ENCODE measurements at places on chromosomes 2 and 18.
A peak's percentile ranks its signal among the peaks of the same experiment; 100 is the strongest.

DNA sequence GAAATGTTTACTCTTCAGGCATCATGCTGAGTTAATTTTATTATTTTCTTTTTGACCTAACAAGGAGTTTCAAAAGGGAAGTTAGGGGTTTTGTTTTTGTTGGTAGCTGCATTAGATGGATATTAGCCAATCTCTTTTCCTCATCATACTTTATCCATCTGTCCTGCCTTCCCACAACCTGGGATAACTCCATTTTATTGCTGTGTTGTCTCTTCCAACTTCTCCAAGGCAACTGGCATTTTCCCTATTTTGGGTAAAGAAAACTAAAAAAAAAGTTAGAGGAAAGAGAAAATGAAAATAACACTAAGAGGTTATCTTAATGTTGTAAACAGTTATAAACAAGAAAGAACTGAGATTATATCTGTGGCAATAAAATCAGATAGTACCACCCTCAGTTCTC lies 147.0 kb downstream of the PID1 start:
- no peak for DNase-seq

- DNase-seq, result no peak
Observed at GRCh38 chr2:15043336-15044058, 411.0 kb downstream of the LRATD1 start.

DNA sequence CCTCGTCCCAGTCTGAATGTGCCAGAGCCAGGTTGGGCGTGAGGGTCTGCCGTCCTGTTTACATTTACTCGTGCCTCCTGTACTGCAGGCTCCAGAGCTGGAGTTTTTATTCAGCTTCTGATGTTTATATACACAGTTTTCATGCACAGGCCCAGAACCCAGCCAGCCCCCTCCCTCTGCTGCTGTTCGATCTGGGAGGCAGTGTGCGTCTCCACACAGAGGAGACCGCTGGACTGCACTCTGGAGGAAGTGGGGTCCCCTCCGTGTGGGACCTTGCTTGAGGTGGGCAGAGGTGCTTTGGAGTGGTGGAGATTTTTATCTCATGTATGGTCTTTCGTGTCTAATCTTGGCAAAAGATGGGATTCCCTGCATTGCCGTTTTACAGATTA lies 90.6 kb downstream of the GLI2 start:
- DNase-seq, result no peak

DNA sequence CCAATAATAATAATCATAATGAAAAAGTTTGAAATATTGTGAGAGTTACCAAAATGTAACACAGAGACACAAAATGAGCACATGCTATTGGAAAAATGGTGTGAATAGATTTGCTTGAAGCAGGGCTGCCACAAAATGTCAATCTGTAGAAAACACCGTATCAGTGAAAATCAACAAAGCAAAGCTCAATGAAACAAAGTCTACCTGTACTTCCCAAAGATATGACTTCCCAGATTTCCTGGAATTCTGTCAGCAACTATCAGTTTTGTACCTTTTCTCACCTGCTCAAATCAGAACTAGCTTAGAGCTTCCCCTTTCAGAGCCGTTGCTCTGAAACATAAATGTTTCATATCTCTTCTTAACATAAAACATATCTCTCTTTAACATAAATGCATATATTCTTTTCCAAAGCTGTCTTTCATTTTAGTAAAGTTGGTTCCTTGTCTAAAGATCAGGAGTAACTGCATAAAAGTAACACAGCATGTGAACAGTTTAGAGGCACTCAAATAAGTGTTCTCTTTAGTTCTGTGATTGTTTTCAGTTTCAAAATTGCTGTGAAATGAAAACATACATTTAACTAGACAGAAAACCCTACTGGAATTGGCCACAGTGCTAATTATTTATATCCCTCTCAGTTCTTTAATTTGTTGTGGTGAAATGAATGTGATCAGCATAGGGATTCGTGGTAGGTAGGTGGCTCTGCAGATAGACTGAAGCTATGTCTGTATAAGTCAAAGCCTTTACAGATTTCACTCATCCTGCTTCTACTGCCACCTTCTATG lies 262.5 kb downstream of the KCNJ3 start:
- DNase-seq, result no peak

DNA sequence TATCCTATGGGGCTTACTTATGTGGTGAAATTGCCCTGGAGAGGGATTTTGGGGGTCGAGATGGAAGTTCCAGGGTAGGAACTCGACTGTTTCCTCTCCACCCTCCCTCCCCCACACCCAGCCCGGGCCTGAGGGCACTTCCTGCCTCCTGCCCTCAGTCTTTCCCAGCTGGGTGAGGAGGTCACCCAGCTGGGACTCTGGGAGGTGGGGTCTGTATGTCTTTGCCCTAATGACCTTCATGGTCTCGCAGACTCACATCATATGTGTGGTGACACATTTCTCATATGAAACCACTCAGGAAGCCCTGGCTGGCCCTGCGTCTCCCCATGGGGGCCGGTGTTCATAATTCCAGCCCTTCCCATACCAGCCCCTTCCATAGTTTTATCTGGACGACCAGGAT lies 12.4 kb downstream of the ATOH8 start:
- no peak for DNase-seq

DNA sequence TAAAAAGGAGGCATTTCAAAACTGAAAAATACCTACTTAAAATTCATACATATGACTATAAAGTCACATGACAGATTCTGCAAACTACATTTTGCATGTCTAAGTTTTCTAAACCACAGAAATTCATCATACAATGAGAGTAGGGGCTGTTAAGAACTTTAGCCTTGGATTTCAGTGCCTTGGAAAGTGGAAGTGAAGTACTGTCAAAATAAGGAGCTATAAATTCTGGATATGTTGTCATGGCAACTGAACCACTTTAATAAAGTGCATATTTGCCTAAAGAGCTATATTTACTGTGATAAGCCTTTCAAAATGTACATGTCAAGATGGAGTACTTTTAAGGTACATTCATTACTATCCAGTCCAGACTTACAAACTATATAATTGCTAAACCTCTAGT lies 227.1 kb downstream of the RAB3GAP1 start:
- DNase-seq, result peak; percentile 39

DNA sequence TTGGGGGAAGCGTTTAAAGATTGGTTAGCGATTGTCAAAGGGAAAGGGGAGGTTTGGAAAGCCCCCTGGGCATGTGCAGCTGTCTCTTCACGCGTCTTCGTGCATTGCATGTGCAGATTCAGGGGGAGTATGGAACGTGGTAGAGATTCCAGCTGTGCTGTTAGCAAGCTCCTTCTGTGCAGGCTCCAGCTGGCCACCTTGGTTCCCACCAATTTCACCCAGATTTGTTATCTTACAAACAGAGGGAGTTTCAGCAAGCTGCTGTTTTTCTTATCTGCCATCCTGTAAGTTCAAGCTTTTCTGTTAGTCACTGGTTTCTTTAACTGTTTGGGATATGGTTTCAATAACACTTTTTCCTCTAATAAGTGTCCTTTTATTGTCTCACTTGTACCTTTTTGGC lies 30.4 kb downstream of the FARP2 start:
- peak; percentile 16 for DNase-seq

GRCh38 chr2:9753276-9753600 lies 90.0 kb upstream of the TAF1B start:
- peak; percentile 49 for DNase-seq

DNA sequence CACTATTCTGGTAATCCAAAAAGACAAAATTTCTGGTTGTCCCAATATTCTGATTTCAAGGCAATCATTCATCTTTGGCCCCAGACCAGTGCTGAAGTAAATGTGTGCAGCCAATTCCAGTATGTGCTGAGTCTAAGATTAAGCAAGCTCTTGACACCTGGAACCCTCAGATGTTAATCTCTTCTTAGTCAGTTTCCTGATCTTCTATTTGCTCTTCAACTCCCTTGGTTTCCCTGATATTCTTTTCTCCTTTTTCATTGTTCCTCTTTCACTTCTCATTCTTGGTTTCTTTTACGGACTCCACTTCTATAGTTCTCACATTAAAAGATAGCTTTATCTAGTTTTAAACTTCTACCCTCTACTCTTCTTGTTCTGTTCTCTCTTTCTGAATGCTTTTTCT lies 445.7 kb upstream of the FANCL start:
- no peak for DNase-seq

DNA sequence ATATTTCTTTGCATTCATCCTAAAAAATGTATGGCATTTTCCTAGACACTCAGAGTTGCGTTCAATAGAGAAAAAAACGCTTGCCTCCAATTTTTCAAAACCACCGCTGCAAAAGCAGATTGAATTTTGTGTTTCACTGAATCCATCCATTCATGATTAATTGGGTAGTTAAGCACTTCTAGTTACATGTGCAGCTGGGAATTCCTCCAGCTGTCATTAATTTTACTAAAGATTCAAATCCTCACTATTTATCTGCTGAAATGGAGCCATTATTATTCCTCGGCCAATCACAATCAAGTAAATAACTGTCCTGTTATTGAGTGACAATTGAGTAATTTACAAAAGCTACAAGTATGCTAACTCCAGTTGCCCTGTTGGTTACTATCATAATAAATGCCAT lies 75.8 kb upstream of the ARL5A start:
- peak; percentile 57 for DNase-seq

DNA sequence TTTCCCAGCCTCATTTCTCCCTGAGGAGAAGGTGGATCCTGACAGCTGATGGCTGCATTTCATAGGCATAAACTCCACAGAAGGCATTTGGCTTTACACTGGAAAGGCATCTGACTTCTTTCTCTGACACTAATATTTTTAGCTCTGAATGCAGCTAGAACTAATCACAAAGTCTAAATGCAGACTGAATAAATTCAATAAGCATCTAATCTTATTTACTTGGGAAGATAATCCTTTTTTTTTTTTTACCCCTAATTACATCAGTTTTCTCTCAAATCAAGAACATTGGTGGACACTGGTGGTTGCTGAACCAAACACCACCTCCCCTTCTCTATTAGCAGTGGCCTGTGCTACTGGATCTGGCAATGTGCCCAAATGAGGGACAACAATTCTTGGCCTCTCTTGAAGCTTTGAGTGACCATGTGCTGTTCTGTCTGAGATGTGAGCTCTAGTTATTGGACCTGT lies 50.9 kb upstream of the CD226 start:
- no peak for DNase-seq

DNA sequence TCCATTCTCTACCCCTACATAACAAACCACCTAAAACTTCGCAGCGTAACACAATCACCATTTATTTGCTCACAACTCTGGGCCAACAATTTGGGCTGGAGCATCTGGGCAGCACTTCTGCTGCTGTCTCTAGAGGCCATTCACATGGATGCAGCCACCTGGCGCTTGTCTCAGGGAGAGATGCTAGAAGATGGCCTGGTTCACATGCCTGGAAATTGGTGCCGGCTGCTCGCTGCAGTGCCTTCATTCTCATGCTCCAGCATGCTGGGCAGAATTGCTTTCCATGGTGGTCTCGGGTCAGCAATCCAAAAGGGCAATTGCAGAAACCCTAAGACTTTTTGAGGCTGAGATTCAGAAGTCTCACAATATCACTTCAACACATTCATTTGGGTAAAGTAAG lies 157.4 kb downstream of the SUCLG1 start:
- DNase-seq, result no peak

DNA sequence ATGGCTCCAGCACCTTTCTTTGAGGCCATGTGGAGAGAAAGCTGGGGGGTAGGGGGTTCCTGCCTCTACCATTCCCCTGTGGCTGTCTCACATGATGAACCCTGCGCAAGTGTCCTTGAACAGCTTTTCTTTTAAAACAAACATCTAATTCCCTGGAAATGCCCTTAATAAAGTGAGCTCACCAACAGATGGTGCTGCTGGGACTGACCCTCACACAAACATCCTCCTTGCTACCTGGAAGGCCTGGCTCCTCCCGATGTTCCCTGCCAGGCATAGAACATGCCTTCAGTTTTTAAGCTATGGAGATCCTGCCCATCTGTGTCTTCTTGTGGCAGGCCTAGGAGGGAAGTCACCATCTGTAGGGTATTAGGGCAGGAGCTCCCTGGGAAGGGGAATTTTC lies 60.7 kb upstream of the GATA6 start:
- no peak for DNase-seq

GRCh38 chr2:59000796-59001195 lies 759.7 kb upstream of the FANCL start:
- no peak for DNase-seq

DNA sequence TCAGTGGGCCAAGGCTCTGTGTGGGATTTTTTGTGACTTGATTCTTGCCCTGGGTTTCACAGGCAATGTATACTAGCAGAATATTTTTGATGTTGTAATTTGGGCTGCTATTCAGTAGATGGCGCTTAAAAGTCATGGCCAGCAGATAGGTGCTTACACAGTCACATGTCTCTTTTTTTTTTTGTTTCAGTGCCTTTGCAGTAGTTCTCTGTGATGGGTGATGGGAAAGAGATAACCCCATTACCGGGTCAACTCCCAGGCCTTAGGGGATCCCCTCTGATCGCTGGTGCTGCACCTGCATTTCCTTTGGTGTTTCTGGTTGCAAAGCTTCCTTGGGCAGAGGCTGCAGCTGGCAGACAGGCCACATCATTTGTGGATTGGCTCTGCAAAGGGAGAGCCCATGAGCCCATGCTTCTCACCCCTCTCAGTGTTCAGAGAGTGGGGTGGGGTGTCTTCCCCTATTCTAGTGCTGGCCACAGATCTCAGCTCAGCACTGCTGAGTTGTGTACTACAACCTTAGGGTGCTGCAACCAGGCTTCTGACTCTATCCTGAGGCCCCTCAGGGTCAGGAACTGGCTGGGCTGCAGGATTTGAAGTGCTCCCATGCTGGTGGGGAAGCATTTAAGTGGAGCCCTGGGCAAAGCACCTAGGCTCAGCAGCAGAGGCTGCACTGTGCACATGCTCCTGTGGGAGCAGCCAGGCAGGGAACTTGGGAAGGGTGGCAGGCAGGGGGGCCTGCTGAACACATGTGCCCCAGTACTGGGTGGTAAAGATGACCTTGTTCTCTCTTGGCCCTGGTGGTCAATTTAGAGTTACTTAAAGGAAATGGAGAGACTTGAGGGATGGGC lies 219.8 kb upstream of the SPHKAP start:
- no peak for DNase-seq

DNA sequence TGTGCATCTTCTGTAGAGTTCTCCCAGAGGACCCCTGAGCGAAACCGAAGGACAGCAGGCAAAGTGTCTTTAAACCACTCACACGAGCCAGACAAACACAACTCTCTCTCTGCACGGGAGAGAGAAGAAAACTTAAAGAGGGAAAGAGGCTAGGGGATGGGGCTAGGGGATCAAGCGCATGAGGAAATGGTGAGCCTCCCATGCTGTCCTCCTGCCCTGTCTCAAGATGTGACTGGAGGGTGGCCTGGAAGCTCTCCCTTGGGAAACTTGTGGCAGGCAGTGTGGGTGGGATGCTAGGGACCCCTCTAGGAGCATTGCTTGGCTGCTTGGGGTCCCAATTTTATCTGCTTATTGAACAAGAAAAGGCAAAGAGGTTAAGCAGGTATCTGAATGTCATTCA lies 44.5 kb downstream of the CYP26B1 start:
- DNase-seq, result no peak

GRCh38 chr18:40987581-40987980 lies 967.5 kb upstream of the PIK3C3 start:
- DNase-seq, result no peak

Data from brain (organoid and tissue), 16 donors.